ENCODE measurements at places on chromosomes 1 and 21. TPM values are rescaled to one million over a fixed set of nuclear protein-coding genes. Genes with fewer than 3 reads are reported as not detected.
A peak's percentile ranks its signal among the peaks of the same experiment; 100 is the strongest.

- no peak for DNase-seq
Measured at GRCh38 chr1:36463463-36463802, 751 bp downstream of the MRPS15 start.

- peak; percentile 28 for DNase-seq
Measured at GRCh38 chr1:165928075-165928731, 100.8 kb downstream of the UCK2 start.

Gene KCNA3
- 0.09 TPM for total RNA-seq

DNA sequence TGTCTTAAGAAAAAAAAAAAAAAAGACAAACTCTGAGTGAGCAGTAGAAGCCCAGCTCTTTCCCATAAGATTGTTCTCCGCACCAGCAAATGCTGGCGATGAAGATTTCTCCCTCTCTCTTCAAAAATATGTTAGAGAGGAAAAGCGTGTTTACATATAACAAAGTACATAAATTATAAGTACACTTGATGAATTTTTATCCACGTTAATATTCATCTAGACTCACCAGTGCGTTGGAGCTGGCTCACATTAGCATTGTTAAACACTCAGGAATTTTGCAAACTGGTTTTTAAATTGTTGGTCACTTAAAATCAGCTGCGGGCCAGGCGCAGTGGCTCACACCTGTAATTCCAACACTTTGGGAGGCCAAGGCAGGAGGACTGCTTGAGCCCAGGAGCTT is 56.0 kb downstream of the RUNX3 start:
- DNase-seq = no peak

Gene SRSF4
- total RNA-seq = 48.2 TPM

GRCh38 chr1:48338257-48338656 is 115.7 kb downstream of the SLC5A9 start:
- DNase-seq = no peak

DNA sequence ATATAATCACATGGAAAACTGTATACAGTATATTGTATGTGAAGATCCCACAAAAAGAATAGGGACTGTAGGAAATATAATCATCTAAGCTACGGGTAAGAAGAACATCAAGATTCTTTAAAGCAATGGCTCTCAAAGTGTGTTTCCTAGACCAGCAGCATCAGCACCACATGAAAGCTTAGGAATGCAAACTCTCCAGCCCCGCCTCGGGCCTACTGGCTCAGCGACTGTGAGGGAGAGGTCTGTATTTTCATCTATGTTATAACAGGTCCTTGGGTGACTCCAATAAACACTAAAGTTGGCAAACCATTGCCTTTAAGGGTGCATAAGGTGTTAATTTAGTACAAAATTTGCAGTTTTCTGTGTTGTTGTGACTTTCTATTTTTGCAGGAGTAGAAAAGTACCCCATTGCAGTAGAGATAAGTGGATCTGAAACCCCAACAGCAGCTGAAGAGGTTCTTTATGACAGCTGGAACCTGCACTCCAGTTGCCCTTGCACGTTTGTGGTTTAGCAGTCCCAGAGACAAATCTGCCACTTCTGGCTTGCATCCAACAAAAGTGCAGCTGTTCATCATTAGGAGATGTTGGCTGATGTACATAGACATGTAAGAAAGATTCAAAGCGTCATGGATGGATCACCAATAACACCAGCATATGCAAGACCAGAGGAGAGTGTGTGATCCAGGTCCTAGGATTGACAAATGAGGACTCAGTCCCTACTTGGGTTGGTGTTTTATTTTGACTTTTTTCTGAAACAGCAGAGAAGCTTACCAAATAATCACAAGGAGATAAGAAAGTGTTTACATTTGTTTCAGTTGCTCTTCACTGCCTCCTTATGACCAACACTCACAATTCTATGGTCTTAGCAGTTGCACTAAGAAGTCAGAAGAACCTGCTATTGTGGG is 15.9 kb upstream of the IFNAR1 start:
- DNase-seq = peak; percentile 28

DNA sequence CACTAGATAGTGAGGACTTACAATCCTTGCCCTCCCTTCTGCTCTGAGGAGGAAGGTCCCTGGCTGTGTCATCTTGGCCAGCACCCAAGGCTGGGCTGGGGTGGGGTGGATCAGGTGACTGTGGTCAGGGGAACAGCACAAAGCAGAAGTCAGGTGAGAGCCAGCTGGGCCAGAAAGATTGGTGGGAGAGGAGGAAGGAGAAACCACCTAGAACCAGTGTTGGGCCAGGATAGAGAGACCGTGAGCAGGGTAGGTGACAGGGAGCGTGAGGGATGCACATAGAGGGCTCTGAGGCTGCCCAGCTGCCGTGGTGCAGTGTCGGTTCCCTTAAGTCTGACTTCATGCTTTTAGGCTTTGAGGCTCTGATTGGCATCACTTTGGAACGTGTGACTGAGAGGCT is 22.7 kb downstream of the NCF2 start:
- DNase-seq = peak; percentile 43

Gene CELA2A
- not detected for total RNA-seq

DNA sequence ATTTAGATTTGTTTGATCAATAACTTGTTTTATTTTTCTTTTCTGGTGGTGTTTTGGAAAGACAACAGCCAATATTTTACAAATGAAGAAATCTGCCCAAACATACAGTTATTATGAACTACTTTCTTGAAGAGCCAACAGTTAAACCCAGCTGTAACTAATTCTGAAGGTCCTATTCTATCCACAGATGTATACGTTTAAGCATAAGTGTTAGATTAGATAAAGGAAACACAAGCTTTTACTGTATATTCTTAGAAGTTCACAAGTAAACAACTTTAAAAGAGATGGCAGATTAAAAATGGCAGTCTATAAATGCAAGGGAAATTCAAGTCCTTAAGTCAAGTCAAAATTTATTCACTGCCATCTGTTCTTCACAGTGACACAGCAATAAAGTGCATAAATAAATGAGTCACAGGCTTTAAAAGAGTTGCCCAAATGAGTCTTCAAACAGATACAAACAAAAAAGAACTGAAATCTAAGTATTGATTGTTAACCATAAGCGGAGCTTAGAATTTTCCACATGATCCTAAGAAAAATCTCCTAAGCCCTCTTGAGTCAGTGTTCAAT is 49.9 kb upstream of the KCNH1 start:
- DNase-seq = no peak

DNA sequence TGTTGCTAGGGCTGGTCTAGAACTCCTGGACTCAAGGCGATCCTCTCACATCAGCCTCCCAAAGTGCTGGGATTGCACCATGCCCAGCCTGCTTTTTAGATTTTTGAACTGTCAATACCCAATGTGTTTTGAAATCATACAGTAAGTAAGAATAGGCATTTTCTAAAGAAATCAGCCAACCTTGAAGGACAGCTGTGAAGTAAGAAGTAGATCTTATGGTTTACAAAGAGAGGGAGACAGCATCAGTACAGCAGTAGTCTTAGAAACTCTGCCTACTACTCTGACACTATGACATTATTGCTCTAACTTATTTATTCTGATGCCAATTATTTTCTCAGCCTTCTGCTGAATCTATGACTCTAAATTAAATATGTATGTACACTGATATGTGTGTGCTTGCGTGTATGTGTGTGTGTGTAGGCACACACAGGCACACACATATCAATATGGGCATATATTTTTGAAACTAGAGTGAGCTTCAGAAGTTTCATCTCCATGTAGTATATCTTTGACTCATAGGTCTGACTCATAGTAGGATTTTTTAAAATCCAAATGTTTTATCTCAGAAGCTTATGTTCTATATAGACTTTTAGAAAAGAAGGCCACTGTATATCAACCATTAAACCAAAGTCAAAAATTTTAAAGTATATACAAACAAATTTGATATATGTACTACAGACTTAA is 140.4 kb downstream of the COL24A1 start:
- DNase-seq = peak; percentile 3

- DNase-seq = no peak
Measured at GRCh38 chr1:157380523-157380922, 171.8 kb downstream of the FCRL5 start.

Gene INKA2
- total RNA-seq = 7.3 TPM

GRCh38 chr1:238898856-238899255 is 487.5 kb upstream of the CHRM3 start:
- peak; percentile 47 for DNase-seq

GRCh38 chr21:14768042-14768441 is 221.9 kb upstream of the SAMSN1 start:
- DNase-seq = no peak

Gene TPR
- 78.5 TPM for total RNA-seq

DNA sequence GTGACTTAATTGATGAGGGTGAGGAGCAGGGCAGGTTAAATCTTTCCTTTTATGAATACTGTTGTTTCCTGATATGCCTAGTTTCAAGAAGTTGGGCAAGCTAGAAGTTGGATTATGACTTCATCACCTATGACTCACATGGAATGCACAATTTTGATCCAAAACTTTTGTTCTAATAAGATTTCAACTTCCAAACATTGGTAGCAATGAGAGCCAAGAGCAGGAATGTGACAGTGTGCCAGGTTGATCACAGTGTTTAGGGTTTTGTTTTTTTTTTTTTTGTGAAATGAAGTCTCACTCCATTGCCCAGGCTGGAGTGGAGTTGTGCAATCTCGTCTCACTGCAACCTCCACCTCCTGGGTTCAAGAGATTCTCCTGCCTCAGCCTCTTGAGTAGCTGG is 349.4 kb downstream of the DUSP10 start:
- DNase-seq = peak; percentile 89

- DNase-seq = no peak
Measured at GRCh38 chr1:167221126-167221737, 546 bp downstream of the POU2F1 start.

DNA sequence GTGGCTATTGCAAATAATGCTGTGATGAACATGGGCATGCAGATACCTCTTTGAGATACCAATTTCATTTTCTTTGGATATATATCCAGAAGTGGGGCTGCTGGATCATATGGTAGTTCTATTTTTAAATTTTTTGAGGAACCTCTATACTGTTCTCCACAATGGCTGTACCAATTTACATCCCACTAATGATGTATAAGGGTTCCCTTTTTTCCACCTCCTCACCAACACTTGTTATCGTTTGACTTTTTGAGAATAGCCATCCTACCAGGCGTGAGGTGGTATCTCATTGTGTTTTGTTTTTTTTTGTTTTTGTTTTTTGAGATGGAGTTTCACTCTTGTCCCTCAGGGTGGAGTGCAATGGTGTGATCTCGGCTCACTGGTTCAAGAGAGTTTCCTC is 6.6 kb upstream of the NUCKS1 start:
- DNase-seq = no peak

Gene LMO4
- total RNA-seq = 44.5 TPM

Gene CLDN17
- total RNA-seq = not detected

DNA sequence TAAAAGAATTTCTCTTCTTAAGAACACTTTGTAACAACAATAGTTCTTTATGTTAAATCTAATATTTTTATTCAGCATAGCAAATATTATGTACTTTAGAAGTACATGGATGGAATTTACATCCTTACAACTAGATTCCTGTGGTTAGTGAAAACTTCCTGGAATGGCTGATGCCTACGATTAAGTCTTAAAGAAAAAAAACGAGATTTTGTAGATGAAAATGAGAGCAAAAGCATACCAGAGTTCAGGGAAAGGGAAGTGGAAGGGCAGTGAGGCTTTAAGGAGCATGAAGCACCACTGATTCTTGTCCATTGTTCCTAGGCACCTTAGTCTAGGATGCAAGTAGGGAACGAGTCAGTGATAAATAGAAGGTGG is 26.7 kb downstream of the CFH start:
- DNase-seq = peak; percentile 84

- DNase-seq = peak; percentile 55
Measured at GRCh38 chr21:44927587-44928461, 7.1 kb upstream of the ITGB2 start.

All from astrocyte (in vitro differentiated cells and primary cell).